ENCODE measurements at places on chromosomes 1 and 21. TPM values are rescaled to one million over a fixed set of nuclear protein-coding genes. Genes with fewer than 3 reads are reported as not detected.

GRCh38 chr1:8404460-8405370 is 86.8 kb downstream of the SLC45A1 start:
- no peak for DNase-seq

Gene LMX1A
- total RNA-seq = 0.12 TPM

DNA sequence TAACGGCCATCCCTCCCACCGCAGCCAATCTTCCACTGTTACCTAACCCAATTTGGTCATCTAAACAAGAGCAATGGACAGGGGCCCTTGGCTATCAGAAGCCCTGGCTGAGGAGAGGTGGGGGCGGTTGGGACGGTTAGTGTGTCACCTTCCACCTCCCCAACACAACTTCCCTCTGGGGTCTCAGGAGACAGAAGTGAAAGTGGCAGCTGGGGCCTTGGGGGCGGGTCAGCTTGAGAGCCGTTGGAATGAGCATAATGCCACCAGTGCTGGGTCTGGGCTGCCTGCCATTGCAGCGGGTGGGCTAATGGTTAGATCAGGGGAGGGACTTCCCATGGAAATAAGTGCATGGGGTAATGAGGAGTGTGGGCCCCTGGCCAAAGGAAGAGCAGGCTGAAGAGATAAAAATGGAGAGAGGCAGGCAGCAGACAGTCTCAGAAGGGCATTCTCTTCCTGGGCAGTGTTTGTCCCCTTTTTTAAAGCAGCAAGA is 7.9 kb downstream of the MEF2D start:
- DNase-seq = no peak

- DNase-seq = no peak
These were observed 3.6 kb upstream of the INAVA start for GRCh38 chr1:200890818-200891773.

DNA sequence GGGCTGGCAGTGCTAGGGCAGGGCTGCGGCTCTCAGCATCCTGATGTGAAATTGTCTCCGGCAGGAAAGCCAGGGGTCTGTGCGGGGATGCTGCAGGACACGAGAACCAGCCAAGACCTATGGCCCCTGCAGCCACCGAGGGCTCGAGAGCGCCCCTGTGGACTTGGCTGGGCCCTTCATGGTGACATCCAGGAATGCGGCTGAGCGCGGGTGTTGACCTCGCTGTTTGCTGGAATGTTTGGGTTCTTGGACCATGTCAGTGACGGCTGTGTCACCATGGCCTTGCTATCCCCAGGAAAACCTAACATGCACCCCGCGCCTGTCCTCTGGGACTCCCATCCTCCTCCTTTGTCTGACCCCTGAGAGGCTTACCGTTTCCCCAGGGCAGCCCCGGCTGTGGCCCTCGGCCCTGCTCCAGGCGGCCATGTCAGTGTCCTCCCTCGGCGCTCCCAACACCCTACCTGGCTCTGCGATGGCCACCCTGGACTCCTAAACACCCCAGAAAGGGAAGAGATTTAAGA is 14.3 kb upstream of the C1orf174 start:
- no peak for DNase-seq

Gene OR10Z1
- not detected for total RNA-seq

DNA sequence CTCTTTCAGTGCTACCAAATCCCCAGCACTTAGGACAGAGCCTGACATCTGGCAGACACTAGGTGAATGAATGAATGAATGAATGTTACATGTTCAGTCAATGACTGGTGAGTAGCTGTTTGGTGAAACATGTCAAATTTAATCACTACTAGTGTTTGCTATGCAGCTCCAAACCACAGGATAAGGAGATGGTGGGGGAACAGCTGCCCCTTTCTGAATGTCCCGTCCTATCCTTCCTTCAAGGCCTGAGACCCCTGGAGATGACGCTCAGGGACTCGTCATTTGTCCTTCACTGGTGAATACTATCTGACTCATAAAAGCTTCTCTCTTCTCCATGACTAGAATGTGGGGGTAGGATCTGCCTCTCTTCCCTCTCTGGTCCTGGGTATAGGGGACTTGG is 175.4 kb downstream of the HIVEP3 start:
- no peak for DNase-seq

DNA sequence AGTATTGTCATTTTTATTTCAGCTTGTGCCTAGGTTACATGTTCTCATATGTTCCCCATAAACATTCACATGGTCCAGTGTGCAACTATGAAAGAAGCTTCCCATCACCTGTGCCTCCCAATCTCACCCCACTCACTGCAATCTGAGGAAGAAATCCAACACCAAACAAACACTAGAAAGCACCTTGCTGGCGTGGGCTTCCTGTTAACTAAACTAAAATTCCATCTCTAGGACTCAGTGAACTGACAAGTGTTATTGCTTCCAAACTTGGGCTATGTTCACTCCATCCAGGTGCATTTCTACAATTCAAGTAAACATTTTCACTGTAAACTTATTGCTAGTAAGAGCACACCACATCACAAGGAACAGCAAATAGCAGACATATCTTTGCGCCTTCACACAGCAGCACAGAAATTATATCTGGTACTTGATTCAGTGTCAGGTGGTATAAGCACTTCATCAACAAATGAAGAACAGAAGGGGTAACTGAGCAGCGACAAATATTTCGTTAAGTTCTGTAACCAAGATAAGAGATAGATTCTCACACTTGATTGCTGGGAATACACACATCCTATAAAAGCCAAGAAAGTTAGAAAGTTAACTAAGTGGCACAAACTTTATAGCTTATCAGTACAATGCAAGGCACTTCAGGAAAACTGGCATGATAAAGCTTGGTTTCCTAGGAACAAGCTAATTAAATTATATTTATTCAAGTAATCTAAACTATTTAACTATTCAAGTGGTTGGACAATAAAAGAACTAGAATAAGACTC is 8.9 kb upstream of the KCNJ15 start:
- DNase-seq = no peak

Gene SEMA4A
- 24.4 TPM for total RNA-seq

DNA sequence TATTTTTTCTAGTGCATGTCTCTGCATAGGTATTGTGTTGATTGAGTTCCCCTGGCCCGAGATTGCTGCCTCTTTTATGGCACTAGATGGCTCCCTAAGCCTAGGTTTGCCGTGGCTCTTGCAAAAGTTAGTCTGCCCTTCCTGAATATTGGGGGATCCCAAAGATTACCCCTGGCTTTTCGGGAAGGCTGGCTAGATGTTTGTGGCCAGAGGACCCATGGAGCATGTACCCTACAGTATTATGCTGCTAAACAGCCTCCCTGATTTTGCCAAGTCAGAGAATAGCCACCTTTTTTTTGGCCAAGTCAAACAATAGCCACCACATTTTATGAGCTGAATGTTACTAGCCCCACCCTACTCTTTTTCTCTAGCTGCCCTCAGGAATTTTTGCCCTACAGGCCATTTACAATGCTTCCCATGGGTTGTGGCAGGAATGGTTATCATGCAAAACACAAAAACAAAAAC is 343.2 kb downstream of the OLFM3 start:
- no peak for DNase-seq

Gene AMY1C
- total RNA-seq = not detected

DNA sequence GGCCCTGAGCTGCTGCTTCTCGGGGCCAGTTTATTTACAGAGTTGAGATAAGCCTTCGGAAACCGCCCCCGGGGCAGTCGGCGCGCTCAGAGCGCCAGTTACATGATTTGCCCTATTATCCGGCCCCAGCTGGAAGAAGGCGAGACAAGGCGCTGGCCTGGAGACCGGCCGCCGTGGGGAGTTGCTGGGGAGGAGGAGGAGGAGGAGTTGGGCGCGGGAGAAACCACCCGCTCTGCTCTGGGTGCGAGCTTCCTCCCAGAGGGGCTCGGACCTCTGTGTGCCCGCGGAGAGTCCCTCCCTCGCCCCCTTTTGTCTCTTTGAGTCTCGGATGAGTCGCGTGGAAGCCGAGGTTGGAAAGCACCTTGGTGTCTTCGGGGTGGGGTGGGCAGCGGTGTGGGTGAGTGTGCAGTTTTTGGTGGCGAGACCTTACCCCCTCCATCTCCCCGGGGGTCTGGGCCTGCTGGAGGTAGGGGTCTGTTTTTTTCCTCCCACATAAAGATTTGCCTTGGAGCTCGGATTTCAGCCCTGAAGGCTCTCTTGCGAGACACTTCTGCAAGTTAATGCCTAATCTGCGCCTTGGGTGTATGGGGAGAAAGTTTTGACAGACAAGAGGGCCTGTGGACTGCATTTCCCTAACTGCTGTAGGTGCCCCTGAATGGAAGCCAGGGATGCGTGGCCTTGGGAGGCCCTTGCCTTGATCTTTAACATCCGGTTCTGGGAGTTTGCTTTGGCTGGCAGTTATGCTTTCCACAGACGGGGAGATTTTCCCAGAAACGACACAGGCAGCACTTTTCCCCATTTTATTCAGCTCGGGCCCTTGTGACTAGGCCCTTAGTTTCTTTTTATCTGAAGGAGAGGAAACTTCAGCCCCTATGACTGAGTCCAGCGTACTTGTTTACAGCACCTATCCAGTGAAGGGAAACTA is 80.0 kb downstream of the NDUFS5 start:
- DNase-seq = peak; percentile 30

Gene CYP4A22
- total RNA-seq = 0.86 TPM

GRCh38 chr1:28591708-28592320 is at the start of gene RAB42:
RAB42 (plus strand) TSS chr1:28592265; CDS start chr1:28592512, 247 bp downstream.
- no peak for DNase-seq

DNA sequence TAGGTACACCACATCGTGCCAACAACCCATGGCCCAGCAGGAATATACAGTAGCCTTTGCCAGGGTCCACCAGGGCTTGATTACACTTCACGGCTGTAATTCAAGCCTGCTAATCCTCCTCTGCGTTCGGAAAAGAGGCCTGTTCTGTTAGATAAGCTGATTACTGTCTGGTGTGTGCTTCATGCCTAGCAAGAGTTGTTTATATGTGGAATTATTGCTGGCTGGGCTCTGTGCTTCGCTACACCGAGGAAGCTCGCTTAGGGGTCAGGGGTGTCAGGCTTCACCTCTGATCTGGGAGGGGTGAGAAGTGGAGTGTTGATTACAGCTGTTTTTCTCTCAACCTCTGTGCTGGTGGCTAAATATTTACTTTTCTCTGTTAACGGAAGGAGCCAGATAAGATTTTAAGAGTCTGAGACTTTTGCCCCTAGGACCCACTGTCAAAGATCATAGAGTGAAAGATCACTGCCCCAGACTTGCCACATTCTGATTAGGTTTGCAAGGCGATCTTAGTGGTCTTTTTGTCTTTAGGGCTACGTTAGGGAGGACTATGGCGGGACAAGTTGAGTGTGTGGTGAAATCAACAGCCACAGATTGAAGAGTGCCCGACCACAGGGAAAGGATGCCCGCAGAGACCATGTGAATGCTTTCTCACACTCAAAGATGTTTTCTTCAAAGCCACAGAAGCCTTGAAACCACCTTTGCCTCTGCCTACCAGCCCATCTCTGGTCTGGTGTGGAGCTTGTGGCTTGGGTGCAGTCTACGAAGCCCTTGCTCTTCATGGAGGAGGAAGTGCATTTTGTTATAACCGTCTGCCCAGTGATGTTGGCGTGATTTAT is 216.1 kb downstream of the PBX1 start:
- DNase-seq = no peak

DNA sequence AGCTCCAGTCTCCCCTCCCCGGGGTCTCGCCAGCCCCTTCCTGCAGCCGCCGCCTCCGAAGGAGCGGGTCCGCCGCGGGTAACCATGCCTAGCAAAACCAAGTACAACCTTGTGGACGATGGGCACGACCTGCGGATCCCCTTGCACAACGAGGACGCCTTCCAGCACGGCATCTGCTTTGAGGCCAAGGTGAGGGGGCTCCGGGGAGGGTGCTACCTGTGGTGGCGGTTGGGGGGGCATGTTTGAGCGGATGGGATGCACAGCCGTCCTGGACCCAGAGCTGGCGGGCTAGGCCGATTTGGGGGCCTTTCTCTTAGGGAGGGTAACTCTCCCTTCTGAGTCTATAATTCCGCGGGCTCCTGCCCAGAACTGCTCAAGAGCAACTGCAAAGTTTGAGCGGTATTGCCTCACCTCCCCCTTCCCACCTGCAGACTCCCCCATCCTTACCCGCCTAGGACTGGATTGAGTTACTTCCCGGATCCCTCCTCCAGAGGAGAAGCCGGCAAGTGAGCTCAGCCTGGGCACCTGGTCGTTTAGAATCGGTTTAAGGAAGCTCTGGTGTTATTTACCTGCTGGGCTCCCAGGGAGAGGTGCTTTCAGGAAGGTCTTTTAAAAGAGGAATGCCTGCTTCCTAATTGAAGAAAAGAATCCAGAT is 730 bp downstream of the NOS1AP start:
- DNase-seq = peak; percentile 18
